ENCODE measurements at places on chromosomes 3 and 15. TPM values are rescaled to one million over a fixed set of nuclear protein-coding genes. Genes with fewer than 3 reads are reported as not detected.

Gene MB21D2
- total RNA-seq: 13.8 TPM

Gene CMC1
- 5.0 TPM for total RNA-seq

Gene COX5A
- total RNA-seq: 48.5 TPM

Gene GOLIM4
- total RNA-seq: 64.0 TPM

Gene KIF7
- 9.5 TPM for total RNA-seq

Gene CGGBP1
- total RNA-seq: 52.7 TPM

Gene C3orf22
- total RNA-seq: not detected

Gene TF
- under 0.01 TPM for total RNA-seq

Measured in endothelial cell of coronary artery (primary cell).